ENCODE measurements at places on chromosomes 6 and 20.

DNA sequence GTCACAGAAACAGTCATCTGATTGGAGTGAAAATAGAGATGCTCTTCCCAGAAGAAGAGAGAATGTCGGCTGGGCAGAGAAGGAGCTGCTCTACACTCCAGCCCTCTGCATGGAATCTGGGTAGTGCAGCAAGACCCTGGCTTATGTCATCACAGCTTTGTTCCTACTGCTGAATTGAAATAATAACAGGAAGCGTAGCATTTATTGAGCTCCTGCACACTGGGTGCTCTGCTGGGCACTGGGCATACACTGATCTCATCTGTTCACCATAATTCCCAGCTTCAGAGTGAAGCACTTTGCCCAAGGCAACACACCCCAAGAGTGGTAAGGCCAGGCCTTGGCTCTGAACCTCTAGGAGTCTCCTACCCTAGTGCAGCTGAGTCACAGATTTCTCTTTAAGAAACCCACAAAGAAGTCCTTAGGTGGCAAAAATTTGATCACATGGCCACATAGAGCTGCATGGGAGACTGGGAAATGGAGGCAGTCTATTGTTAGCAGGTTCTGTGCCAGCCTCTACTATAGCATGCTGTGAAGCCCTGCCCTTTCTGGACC lies 3.9 kb upstream of the SDCBP2 start:
- no peak for DNase-seq

- DNase-seq: no peak
Observed at GRCh38 chr20:34377072-34377847, 14.2 kb downstream of the ITCH start.

- peak; percentile 70 for DNase-seq
Observed at GRCh38 chr20:2093159-2093781, 8.4 kb upstream of the STK35 start.

GRCh38 chr6:100300221-100300736 lies 164.4 kb downstream of the SIM1 start:
- no peak for DNase-seq

DNA sequence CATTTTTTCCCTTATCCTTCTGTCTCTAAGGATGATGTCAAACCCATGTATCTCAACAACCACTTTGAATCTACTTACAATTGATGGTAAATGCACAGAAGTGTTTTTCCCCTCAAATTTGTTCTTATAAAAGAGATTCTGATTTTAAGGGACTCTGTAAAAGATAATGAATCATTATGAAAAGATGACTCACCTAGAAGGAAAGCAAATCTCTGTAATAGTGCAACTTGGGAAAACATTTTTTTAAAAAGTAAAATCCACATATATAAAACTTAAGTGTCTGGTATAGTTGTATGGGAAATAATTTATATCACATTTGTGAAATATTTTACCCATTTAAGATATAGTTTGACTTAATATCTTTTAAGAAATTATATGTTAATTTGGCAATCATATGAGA lies 137.0 kb downstream of the TINAG start:
- no peak for DNase-seq

GRCh38 chr6:150006961-150007464 lies 18.3 kb downstream of the RAET1L start:
- DNase-seq: peak; percentile 49

DNA sequence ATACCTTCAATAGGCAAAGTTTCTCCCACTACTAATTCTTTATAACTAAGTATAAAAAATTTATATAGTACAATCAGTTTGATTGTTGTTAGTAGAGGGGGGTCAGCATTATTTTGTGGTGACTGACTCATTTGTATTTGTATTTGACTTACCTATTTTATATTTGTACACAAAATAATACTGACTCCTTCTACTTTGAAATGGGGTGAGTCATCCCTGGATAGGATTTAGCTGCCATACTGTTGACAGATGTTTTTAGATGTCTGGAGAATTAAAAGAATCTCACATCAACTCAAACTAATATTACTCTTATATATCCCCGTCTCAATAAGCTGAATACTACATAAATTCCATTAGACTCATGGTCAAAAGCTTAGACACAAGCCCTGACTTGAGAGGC lies 114.9 kb downstream of the FRK start:
- DNase-seq: no peak

- peak; percentile 66 for DNase-seq
Observed at GRCh38 chr6:96015518-96016333, at the start of gene FUT9. TSS of gene FUT9 (plus strand) at chr6:96015974. CDS start at chr6:96203156, 187,182 bp downstream.

DNA sequence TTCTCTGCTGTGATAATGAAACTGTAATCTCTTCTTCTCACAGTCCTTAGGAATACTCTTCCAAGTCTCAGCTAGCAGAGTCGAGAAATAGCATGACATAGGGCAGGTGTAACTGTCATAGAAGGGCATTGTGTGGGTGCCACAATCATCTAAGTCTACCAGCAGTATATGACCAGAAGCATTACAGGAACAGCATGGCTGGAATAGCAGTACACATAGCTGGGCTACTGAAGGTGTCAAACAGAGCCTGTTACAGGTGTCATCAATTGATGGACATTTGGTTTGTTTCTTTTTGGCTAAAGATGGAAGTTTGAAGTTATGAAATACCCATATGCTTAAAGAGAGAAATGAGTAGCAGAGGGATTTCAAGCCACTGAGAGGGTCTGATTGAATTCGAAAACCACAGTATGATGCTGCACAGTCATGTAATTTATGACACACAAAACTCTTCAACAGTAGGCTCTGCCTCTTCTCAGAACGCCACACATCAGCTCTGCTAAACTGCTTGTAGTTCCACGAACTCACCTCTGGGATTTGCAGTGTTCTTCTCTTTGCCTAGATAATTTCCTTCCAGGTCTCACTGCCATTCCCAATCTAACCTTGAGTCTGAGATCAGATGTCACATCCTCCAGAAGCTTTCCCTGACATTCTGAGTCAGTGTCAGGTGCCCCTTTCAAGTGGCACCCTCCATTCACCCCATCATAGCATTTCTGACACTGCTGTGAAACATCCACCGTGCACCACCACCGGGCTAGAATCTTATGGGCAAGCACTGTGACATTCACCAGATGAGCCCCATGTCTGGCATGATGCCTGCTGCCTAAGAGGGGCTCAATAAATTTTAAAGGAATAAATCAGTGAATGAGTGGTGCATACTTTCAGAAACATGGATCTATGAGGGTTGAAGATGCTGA lies 151.0 kb downstream of the ADAT2 start:
- no peak for DNase-seq

GRCh38 chr20:59884494-59884893 lies 48.9 kb downstream of the SYCP2 start:
- DNase-seq: no peak

DNA sequence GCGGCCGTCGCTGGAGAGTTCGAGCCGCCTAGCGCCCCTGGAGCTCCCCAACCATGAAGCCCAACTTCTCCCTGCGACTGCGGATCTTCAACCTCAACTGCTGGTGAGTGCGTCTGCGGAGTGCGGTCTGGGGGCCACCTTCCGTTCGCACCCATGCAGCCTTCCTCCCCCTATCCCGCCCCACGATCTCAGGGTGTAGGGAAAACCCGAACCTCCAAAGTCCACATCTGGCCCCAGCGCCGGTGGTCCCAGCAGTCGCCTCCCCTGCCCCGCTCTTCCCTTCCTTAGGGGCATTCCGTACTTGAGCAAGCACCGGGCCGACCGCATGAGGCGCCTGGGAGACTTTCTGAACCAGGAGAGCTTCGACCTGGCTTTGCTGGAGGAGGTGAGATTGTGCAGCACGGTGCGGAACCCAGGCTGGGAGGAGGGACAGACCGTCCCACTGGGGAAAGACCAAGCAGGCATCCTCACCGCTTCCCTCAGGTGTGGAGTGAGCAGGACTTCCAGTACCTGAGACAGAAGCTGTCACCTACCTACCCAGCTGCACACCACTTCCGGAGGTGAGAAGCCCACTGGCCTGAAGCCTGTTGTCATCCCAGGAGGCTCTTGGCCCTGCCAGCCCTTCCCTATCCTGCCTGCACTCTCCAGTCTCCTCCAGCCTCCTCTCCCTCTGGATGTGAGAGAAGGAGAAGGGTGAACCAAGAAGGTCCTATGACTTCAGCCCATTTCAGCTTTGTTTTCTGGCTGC lies 719 bp downstream of the SMPD2 start:
- peak; percentile 65 for DNase-seq

GRCh38 chr20:37984018-37984785 lies 49.1 kb downstream of the TTI1 start:
- DNase-seq: no peak

GRCh38 chr6:105981002-105981887 lies 104.9 kb upstream of the PRDM1 start:
- peak; percentile 68 for DNase-seq

DNA sequence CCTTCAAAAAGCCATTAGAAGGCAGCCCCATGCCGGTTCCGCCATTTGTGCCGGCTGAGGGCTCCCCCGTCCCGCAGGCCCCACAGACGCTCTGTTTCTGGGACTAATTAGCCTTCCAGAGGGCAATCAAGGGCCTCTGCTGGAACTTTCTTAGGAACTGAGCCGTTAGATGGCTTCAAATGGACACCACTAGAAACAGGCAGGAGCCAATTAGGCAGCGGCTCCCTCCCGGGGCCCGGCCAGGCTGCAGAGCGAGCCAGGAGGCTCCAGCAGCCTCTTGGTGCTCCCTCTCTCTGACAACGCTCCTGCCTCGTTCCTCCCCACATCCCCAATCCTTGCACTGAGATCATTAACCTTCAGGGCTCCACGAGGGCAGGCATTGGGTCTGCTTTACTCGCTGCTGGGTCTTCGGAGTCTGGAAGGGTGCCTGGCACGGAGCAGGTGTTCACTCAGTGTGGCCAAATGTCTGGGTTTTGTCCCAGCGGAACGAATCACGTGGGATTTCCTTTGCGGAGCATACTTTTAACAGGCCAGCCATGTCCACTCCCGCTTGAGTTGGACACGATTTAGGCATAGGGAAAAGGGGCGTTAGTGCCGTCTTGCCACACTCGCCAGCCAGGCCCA lies 98.3 kb downstream of the TMEM242 start:
- DNase-seq: no peak

DNA sequence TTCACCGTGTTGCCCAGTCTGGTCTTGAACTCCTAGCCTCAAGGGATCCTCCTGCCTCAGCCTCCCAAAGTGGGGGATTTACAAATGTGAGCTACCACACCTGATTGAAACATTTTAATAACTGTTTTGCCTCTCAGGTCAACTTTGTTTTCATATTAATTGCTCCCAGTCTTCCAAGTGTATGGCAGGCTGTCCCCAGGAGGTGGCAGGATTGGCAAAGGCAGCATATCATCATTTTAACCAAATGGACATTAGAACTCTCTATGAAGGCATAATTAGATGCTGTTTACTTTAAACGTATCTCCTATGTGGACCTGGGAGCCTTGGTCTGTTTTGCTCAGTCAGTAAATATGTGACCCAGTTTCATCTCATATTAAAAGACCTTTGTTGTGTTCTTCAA lies 59.2 kb upstream of the CSE1L start:
- no peak for DNase-seq

- no peak for DNase-seq
Observed at GRCh38 chr6:21609881-21610329, 16.4 kb downstream of the SOX4 start.

Data from iPS-NIHi11 (cell line).